SIG-M5 (cell line): ENCODE measurements at places on chromosomes 3 and 15.

GRCh38 chr3:71659864-71660591 is 65.2 kb downstream of the EIF4E3 start:
- no peak for DNase-seq

DNA sequence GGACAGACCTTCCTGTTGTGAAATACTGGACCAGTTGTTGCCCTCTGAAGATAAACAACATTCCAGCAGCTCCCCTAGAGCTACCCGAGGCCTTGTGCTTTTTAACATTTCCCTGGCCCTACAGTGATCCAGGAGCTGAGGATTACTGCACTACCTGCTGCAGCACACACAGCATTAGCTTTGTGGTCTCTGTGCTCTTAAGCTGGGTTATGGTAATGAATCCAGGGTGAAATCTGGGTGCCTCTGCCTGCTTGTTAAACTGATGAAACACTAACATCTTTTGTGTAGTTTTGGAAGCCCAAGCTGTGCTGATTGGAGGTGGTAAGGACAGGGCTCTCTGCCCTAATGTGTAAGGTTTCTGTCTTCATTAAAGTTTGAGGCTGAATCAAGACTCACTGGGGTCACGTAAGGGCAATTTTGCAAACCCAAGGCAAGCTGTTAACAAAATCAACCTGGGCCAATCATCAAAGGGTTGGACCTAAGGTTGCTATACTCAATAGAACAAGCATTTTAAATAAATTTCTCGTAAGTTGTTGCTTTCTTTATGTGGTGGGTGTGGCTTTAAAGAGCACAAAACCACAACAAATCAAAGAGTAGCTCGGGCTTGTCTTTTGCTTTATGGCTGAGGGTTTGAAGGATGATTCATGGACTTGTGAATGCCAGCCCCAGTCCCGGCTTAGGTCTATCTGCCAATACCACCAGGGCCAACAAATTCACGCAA is 183.9 kb downstream of the TPRG1 start:
- DNase-seq, result no peak

DNA sequence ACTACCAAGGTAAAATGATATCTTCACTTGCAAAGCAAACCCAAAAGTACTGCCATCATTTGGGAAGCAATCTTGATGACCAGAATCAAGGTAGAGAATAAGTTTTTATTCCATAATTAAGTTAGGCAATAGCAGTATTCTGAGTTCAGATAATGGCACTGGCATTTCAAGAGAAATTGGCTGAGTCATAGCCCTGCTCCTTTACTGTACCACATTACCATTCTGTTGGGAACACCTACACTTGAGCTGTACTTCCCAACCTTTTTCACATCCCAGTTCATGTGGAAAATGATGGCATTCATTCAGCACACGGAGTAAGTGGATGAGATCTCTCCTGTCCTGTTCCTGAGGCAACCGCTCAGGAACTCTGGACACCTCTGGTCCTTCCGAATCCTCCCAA is 311.6 kb upstream of the TPRG1 start:
- no peak for DNase-seq

- DNase-seq, result no peak
These were observed 74.7 kb upstream of the SOX2 start for GRCh38 chr3:181637056-181637455.
